ENCODE measurements at places on chromosomes 1 and 21.

DNA sequence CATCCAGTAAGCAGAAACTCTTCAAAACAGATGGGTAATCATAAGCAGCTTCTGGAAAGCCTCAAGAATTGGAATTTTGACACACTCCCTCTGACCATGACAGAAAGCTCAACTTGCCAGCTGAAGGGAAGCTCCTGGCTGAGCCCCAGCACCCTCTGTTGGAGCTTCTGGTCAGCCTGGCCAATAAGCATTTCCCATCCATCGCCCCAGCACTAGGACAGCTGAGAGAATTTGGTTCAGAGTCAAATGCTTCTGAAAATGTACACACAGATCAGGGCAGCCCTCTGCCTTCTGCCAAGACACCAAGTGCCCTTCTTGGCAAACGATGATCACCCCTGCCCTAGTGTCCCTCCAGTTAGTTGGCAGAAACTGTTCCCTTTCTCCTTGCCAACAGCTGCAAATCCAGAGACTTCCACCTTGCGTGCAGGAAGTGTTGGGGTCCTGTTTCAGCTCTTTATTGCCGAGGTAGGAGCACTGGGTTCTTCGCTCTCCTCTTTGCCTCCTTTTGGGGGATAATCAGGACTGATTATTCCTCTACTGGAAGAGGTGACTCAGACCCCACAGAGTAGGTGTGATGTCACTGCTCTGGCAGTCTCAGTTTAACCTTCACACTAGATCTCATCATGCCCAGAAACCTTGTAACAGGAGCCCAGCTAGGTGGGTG, 11.9 kb downstream of the PIGV start:
- no peak for DNase-seq

GRCh38 chr1:212691561-212692071, 8.0 kb downstream of the BATF3 start:
- no peak for DNase-seq

- DNase-seq = no peak
Observed at GRCh38 chr1:61182049-61182448, 99.7 kb downstream of the NFIA start.

- no peak for DNase-seq
Observed at GRCh38 chr1:39955547-39956539, 898 bp downstream of the MFSD2A start.

- no peak for DNase-seq
Observed at GRCh38 chr1:114552106-114552639, 29.2 kb downstream of the BCAS2 start.

DNA sequence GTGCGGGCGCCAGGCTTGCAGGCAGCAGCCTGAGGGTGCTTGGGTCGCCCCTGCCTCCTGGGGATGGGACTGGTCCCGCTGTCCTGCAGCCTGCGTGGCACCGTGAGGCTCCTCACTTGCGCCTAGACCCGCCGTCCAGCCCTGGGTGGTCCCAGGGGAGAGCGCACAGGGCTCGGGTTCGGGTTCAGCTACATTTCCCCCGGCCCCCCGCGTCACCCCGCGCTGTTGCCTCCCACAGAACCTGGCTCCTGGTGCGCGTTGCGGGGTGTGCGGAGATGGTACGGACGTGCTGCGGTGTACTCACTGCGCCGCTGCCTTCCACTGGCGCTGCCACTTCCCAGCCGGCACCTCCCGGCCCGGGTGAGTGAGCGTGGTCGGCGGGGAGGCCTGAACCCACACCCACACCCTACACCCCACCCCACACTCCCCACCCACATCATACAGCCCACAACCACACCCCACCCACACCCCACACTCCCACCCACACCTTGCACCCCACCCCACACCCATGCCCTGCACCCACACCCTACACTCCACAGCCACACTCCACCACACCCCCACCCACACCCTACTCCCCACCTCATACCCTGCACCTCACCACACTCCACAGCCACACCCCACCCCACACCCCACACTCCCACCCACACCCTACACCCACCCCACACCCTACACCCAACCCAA, 6.2 kb upstream of the PFKL start:
- DNase-seq = no peak

DNA sequence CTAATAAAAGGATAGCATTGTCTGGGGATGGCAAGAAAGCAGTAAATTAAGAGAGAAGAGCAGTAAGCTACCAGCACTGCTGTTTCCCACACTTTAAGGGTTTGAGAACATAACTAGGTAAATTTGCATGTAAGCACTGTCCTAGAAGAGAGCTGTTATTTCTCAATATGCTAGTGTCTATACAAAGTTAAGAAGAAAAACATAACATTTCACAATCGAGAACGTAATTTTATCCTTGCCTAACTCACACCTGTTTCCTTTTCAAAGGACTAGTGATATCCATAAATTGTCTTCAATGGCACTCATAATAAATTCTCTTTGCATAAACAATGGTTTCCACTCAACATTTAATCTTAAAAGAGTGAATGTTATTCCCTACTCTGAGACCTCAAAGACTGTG, 576.0 kb downstream of the PTBP2 start:
- no peak for DNase-seq

GRCh38 chr1:66940981-66941380, 16.2 kb downstream of the MIER1 start:
- DNase-seq = no peak

DNA sequence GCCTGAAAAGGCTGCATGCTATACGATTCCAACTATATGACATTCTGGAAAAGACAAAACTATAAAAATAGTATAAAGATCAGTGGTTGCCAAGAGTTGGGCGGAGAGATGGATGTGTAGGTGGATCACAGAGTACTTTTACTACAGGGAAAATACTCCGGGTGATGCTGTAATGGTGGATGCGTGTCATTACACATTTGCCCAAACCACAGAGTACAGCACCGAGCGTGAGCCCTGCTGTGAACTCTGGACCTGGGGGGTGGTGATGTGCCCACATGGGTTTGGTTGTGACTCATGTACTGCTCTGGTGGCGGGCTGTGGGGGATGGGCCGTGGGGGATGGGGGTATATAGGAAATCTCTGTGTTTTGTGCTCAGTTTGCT, 162.7 kb upstream of the COL6A1 start:
- peak; percentile 61 for DNase-seq

GRCh38 chr1:115145226-115145625, 55.9 kb upstream of the TSPAN2 start:
- no peak for DNase-seq

DNA sequence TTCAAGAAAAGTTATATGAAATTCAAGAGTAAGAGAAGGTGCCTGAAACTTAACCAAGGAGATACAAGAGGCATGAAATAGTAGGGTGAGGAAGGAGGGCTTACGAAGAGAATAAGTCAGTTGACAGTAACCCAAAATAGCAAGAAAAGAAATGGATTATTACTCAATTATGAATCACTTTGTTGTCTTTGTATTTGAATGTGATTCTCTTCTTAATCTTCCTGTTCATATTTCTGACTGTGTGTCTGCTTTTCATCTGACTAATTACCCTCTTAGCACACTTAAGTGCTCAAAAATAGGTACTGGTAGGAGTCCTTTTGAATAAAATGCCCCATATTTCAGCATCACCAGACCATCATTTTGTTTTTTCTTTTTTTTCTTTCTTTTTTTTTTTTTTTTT, 39.4 kb downstream of the GLMN start:
- no peak for DNase-seq

Data from activated T-helper 1 cell treated with anti-CD3 and anti-CD28 coated beads, Interleukin-2, amount 50 U/mL, for 16 hours (primary cell).